Stimulated activated CD8-positive, alpha-beta memory T cell treated with anti-CD3 and anti-CD28 coated beads, Interleukin-7, amount 100 ng/mL, for 4 hours (primary cell): ENCODE measurements at places on chromosomes 1 and 21.

GRCh38 chr1:114192328-114192727 is 38.7 kb upstream of the SYT6 start:
- DNase-seq = no peak

DNA sequence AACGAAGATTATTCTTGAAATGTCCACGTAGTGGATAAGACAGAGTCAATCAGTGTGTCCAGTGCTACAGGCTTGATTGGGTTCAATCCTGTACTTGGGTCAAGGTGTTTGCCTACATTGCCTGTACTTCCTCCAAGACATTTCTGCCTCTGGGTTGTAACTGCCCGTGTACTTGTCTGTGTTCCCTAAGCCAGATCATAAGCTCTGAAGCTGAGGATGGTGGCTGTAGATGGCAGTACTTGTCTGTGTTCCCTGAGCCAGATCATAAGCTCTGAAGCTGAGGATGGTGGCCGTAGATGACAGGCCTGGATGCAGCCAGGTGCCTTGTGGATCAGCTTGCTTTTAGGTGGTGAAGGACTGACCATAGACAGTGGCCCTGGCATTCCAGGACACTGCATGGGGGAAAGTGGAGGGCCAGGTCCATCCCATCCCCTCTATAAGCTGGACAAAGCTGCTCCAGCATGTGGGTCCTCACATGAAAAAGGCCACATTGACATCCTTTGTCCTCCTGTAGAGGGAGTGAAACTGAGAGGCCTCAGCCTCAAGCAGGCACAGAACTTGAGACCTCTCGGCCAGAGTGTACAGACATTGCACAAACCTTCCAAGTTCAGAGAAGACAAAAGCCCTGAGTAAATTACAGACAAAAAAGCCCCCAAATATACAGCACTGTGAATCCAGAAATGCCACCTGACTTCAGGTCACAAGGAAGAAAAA is 2.0 kb upstream of the SRM start:
- DNase-seq = no peak

DNA sequence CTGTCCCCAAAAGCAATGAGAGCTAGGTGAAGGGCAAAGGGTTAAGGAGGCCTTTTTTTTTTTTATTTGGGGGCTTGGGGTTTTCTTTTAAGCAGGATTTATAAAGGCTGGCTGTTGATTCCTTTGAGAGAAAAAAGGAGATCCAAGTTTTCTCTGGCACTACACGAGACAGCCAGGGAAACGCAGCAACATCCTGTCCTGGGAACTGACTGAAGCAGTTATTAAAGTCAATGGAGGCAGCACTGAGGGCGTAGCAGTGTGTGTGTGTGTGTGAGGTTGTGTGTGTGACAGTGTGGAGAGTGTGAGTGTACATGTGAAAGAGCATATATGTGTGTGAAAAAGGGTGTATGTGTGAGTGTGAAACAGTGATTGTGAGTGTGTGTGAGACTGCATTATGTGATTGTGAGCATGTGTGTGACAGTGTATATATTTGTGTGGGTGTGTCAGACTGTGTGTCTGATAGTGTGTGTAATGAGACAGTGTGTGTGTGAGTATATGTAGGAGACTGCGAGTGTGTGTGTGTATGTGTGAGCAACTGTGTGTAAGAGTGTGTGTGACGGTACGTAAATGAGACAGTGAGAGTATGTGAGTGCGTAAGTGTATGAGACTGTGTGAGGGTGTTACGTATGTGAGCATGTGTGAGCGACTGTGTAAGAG is 65.9 kb upstream of the TIAM1 start:
- no peak for DNase-seq

DNA sequence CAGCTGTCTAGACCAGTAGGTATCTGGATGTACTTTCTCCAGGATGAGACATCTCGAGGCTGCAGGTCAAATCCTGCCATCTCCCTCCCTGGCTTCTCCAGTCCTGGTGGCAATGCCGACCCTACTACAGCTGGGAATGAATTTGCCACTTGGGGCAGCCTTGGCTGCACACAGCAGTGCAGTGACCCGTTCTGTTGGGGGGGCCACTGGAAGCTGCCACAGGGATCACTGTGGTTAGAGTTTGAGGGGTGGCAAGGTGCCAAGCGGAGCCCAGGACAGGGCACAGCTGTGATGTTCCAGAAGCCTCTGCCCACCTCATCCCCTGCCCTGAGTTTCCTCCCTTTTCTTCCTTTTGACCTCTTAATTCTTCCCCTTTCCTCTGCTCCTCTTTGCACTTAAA is 17.1 kb downstream of the COL6A2 start:
- no peak for DNase-seq

GRCh38 chr21:25461725-25462124 is 145.6 kb downstream of the MRPL39 start:
- DNase-seq = no peak

GRCh38 chr1:48673332-48674105 is 103.2 kb downstream of the BEND5 start:
- DNase-seq = no peak

DNA sequence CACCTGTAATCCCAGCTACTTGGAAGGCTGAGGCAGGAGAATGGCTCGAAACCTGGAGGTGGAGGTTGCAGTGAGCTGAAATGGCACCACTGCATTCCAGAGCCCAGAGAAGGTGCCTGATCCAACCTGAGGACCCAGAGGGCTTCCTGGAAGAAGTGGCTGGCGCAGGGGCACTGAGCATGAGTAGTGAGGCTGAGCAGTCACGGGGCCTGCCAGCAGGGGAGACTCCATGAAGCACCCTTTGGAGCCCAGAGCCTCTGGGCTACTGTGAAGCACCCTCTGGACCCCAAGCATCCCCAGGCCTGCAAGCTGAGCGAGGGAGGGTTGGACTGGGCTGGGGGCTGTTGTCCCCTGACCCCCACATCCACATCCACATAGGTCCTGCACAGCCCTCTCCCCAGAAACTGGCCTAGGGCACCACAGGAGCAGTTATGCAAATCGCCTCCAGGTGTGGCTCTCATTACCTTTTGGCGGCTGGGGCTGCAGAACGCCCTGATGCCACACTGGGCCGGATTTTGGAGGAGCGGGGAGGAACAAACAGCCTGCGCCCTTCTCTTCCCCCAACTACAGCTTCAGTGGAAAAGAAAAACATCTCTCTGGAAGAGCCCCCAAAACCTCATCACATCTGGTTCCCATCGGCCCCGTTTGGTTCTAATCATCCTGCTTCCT is 78.2 kb upstream of the TARDBP start:
- DNase-seq = no peak

- no peak for DNase-seq
Measured at GRCh38 chr1:79128722-79129121, 122.2 kb upstream of the ADGRL4 start.

DNA sequence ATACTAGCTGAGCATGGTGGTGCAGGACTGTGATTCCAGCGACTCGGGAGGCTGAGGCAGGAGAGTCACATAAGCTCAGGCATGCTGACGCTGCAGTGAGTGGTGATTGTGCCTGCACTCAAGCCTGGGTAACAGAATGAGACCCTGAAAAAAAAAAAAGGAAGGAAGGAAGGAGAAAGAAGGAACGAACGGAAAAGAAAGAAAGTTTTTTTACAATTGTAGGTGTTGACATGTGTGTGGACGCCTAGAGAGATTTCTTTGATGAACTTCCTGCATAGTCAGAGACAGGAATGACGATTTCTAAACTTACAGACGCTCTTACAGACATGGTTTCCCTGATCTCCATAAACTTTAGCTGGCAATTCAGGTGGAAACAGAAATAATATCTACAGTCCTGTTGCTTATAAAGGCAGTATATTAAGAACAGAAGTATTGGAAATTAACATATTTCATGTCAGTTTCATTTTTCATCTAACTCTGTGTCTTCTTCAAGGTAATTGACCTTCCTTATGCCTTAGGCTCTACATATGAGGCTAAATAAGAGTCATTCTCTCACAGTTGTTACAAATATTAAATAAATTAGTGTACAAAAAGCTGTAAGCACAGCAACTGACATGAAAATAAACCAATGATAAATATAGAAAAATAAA is 4.1 kb downstream of the SAMSN1 start:
- no peak for DNase-seq
